ENCODE measurements at places on chromosomes 6 and 20.

DNA sequence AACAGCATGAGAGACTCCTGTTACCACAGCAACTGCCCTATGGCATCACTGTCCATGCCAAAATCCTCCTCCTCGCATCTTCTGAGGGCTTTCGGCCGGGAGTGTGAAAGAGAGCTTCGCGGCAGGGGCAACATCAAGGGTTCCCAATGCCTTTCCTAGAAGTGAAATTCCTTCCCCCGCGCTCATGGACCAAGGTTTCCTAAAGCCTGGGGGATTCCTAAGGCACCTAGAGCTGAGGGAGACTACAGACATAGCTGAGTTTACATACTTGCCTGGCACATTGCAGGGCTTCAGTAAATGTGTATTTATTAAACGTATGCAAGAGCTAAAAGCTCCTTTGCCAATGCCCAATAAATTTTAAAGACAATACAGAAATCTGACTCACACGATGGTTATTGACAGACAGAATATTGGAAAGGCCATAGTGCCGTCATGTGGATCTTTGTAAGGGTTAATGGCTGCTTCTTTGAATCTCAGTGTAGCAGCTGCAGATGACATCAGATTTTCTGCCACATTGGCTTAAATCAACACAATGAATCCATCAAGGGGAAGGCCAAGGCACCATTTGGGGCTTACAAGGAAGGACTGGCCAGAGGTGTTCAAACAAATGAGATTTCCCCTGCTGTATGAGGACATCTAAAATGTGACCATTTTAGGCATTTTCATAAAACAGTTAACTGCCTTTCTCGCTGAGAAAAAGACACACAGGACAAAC is 281.2 kb upstream of the JARID2 start:
- no peak for DNase-seq

GRCh38 chr20:39292193-39292736 is 330.1 kb downstream of the DHX35 start:
- no peak for DNase-seq

DNA sequence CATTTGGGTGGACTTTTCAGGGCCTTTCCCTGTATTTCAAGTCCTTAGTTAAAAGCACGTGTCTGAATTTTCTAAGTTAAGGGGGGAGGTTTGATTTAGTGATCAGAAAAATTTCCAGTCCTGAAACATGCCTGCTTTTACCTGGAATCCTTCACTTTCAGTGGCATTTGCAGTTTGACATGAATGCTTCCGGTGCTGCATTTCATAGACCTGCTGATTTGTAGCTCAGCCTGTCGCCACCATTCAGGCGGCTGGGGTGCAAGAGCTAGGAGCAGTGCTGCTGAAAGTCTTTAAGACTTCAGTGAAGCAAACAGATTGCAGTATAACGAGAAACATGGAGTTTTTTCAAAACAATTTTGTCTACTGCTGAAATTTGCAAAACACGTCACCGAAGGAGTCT is 14.0 kb downstream of the RPS6KA2 start:
- no peak for DNase-seq

DNA sequence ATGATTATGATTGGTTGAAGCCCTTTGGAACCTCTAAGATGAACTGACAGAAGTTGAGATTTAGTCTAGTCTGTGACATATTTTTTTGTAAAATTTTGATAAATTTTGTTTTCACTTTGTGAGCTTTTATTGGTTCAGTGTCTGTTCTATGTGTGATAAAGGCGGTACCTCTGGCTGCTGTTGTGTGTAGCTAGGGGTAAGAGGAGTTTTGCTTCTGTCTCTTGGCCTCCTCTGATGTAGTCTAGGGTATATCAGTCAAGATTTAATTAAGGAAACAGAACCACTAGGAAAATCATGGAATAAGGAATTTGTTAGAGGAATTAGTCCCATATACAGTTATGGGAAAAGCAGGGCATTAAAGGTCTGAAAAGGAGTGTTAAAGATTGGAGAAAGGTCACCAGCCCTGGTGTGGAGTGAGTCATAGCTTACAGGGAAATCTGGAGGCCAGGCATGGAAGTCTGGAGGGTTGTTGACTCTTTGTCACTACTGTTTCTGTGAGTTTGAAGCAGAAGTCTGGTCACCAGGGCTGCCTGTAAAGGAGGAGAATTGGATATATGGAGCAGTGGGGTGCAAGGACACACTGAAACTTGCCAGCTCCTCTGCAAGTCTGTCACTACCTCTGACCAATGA is 28.5 kb downstream of the CDC5L start:
- no peak for DNase-seq

DNA sequence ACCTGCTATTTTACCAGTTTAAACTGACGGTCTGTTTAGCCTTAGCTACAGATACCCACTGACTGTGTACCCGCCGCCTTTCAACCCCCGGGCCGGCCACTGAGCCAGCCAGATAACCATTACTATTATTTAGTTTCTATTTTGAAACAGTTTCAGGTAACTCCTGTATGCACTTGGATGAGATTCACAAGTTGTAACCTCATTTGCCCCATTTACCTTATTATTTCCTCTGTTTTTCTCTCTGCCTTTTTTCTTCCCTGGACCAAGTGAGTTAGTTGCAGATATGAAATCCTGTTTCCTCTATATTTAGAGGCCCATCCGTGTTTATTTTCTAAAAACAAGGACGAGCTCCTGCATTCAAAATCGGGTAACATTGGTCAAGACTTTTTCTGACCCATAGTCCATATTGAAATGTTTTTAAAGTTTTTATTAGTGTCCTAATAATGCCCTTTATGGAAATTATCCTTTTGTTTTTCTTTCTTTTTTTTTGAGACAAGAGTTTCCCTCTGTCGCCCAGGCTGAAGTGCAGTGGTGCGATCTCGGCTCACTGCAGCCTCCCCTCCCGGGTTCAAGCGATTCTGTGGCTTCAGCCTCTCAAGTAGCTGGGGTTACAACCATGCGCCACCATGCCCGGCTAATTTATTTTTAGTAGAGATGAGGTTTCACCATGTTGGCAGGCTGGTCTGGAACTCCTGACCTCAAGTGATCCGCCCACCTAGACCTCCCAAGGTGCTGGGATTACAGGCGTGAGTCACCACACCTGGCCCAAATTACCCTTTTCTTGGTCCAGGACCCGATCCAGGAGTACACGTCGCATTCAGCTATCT is 767 bp downstream of the AP5S1 start:
- DNase-seq: no peak

All from Ammon's horn (tissue), 1 donor.